ENCODE measurements at places on chromosomes 1 and 21. TPM values are rescaled to one million over a fixed set of nuclear protein-coding genes. Genes with fewer than 3 reads are reported as not detected.

DNA sequence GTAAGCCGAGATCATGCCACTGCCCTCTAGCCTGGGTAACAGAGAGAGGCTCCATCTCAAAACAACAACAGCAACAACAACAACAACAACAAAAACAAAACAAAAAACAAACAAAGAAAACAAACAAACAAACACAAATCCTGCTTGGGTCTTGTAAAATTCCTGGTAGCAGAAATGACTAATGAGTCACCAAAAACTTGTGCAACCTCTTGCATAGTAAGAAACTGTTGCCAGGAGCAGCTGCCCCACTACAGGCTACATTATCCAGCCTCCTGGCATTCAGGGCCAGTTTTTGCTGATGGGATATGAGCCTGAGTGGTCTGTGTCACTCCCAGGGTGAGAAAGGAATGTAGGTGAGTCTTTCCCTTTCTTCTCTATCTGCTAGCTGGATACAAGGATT is 245.4 kb downstream of the TNR start:
- DNase-seq, result no peak

Gene KLHDC9
- 10.6 TPM for total RNA-seq

Gene FCAMR
- 2.2 TPM for total RNA-seq

DNA sequence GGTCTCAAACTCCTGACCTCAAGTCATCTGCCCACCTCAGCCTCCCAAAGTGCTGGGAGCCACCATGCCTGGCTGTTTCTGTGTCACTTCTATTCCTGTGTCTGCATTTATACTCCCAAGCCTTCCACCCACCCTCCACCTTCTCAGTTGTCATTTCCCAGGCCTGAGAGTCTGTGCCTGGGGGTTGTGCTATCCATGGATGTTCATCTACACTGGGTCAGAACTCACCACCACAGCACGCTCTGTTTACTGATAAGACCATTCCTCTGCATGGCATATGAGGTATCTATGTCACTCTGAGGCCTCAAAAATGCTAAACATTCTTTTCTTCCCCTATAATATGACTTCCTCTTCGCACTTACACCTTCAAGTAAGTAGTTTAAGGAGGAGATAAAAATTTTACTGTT is 6.1 kb downstream of the NENF start:
- DNase-seq, result no peak

DNA sequence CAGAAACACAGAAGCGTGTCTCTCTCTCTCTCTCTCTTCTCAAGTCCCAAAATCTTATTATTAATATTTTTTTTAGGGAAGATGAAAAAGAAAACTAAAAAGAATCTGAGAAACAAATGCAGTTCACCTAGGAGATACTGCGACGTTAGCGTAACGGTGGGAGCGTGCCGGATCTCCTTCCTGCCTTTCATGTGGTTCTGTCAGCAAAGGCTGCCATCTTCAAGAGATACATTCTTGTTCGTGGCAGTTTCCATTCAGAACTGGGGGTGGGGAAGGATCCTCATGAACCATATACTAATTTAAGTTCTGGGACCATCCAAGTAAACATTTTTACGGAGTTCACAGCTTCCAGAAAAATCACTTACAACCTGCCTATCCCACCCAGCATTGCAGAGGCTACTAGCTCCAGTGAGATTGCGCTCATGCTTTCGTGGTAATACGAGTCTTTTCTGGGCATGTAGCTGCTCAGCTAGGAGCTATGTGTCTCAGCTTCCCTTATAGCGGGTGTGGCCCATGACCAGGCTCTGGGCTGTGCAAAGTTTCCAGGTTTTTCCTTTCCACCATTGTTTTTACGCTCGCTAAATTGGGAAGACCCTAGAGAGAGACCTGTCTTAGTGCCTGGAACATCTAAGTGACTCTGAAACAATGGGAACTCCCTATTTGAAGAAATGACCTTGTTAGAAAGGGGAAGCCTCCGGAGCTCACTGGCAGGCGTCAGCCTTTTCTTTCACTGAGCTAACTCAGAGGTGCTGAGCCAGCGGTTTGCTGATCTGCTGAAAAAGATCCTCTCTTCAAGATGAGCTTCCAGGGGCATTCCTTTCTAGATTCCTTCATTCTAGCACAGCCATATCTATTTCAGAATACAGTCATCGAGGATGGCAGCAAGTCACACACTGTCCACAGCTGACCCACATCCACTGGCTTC is 17.3 kb downstream of the SLAMF1 start:
- peak; percentile 68 for DNase-seq

Gene CDK18
- 11.6 TPM for total RNA-seq

DNA sequence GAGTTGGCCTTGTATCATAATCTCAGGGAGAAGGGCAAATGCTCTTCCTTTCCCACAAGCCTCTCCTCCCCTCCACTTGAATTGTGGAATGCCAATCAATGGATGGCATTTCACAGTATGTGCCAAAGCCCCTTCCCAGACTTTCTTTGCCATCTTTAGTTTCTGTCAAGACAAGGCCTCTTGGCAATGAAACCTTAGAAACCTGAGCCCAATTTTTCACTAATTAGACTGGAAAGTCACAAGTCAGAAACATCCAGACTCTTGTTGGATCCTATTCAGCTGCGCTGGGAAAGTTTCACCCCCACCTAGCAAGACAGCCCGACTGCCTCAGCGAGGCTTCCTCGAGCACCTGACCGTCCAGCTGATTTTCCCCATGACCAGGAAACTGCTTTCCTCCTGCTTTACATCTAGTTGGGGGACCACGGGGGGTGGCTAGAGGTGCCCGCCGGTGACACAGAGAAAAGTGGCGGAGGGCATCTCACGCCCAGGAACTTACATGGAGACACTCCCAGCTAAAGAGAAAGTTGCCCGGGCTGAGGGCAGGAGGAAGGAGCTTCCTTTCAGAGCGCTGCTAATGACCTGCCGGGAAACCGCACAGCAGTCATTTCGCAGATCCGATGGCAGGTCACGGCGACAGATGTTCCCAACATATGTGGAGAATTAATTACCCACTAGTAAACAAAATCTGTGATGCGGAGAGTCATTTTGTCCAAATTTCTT is 302.6 kb upstream of the RRP15 start:
- DNase-seq, result no peak

DNA sequence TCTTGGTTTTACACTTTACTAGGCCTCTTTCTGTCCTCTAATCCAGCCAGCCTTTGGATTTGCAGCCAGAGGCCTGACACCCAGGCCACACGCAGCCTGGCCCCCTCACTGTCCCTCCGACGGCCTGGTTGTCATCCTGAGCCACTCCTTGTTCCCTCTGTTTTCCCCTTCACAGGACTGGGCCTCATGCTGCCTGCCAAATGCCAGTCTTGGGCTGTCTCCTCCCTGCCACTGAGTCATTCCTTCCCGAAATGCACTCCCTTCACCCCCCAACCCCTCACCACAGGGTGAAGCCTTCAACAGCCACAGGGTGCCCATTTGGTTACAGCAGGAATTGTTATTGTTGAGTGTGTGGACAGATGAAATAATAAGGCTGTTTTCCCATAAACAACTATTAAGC is 21.3 kb downstream of the ACOT11 start:
- DNase-seq, result no peak

Gene PCAT6
- not detected for total RNA-seq

Gene TGFB2
- total RNA-seq, result 38.8 TPM

DNA sequence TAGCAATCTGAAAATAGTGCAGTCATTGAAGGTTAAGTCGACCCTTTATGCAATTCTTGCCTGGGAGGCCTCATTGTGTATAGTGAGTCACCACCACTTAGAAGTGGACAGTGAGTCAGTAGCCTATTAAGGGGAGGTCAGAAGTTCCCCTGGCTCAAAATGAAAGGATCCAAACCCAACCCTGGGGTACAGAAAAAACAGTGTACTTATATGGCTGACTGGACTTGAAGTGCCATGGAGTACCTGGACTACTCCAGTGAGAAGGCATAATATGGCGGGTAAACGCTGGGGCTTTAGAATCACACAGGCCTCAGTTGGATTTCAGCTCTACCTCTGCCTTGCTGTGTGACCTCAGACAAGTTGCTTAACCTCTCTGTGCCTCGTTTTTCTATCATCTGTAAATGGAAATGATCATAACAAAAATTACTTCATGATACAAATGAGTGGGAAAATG is 2.2 kb upstream of the BCL9 start:
- peak; percentile 85 for DNase-seq

DNA sequence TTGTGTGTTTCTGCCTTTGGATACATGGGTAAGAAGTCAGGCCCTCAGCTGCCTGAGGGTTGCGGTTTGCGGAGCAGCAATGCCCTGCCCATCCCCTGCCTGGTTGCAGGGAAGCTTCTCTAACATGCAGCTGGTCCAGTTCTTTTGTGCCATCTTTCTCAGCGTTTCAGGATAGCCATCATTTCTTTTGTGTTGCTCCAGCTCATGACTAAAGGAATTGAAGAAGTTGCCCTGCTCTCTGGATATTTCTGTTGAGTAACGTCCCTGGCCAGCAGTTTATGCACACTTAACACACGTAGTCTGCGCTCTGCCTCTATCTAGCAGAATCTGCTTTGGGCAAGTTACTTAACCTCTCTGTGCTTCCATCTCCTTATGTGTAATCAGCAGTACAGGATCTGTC is 62.1 kb downstream of the DOP1B start:
- DNase-seq, result no peak

GRCh38 chr1:169924063-169924462 is 30.4 kb upstream of the SCYL3 start:
- no peak for DNase-seq

- DNase-seq, result no peak
These were observed 37.6 kb downstream of the PDE4B start for GRCh38 chr1:65830306-65830705.

Gene PIK3C2B
- total RNA-seq, result 7.7 TPM
